ENCODE measurements at places on chromosomes 3 and 15. TPM values are rescaled to one million over a fixed set of nuclear protein-coding genes. Genes with fewer than 3 reads are reported as not detected.

GRCh38 chr3:108134555-108134880 lies 43.7 kb upstream of the CD47 start:
- H3K4me3 ChIP-seq = no peak overlapping the region
- H3K36me3 ChIP-seq = peaks cover 14% of the 10 kb centered on the region
- no peaks in the 10 kb centered on the region for H3K27me3 ChIP-seq
- H3K4me1 ChIP-seq = peaks cover 22% of the 10 kb centered on the region
- DNase-seq = no peak

GRCh38 chr15:42929306-42929848 lies 8.8 kb upstream of the TTBK2 start:
- H3K4me3 ChIP-seq = no peak overlapping the region
- H3K27ac ChIP-seq = no peak overlapping the region
- H3K36me3 ChIP-seq = no peaks in the 10 kb centered on the region
- H3K27me3 ChIP-seq = no peaks in the 10 kb centered on the region
- H3K4me1 ChIP-seq = no peaks in the 10 kb centered on the region
- no peak for DNase-seq

GRCh38 chr3:48795997-48796732 lies 51.5 kb downstream of the PRKAR2A start:
- H3K27me3 ChIP-seq = no peaks in the 10 kb centered on the region
- no peaks in the 10 kb centered on the region for H3K4me1 ChIP-seq
- H3K27ac ChIP-seq = no peak overlapping the region
- H3K4me3 ChIP-seq = no peak overlapping the region

DNA sequence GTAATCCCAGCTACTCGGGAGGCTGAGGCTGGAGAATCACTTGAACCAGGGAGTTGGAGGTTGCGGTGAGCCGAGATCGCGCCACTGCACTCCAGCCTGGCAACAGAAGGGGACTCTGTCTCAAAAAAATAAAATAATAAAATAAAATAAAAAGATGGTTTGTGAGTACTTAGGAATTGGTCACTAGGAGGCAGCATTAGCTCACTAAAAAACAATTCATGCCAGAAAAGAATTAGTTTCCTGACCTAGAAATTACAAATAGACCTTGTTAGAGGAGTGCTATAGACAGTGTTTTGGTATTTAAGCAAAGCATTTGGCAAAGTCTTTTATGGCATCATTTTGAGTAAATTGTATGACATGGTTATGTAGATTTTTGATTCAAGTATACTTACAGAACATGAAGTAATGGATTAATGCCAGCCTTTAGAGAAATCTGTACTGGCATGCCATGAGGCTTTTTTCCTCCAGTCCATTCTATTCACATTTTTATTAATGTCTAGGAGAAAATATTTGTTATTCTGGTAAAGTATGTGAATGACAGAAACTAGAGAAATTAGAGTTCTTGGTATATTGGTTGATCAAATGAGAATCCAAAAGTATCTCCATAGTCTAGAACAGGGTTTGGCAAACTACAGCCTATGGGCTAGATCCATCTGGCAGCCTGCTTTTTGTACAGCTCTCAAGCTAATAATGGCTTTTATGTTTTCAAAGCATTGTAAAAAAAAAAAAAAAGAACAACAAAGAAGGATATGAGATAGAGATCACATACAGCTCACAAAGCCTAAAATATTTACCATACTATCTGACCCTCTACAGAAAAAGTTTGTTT lies 81.6 kb downstream of the LRRC49 start:
- no peaks in the 10 kb centered on the region for H3K36me3 ChIP-seq
- H3K4me3 ChIP-seq = no peak overlapping the region
- H3K27me3 ChIP-seq = no peaks in the 10 kb centered on the region
- H3K27ac ChIP-seq = no peak overlapping the region
- DNase-seq = no peak
- H3K4me1 ChIP-seq = no peaks in the 10 kb centered on the region

- H3K4me1 ChIP-seq = peaks cover 7% of the 10 kb centered on the region
- H3K27ac ChIP-seq = no peak overlapping the region
- no peaks in the 10 kb centered on the region for H3K36me3 ChIP-seq
- DNase-seq = no peak
- H3K4me3 ChIP-seq = no peak overlapping the region
These were observed 123.0 kb downstream of the TCF12 start for GRCh38 chr15:57041416-57041815.

Gene IQCF5
- total RNA-seq = not detected

Gene LRRC57
- total RNA-seq = 18.4 TPM

Measured in T-cell (primary cell).